CD4-positive, alpha-beta T cell treated with Interleukin-12 subunit alpha and Interleukin-12 subunit beta, for 1 hour (primary cell): ENCODE measurements at places on chromosomes 13 and 19.

- DNase-seq: no peak
Measured at GRCh38 chr13:76038920-76039716, 403.0 kb downstream of the LMO7 start.

DNA sequence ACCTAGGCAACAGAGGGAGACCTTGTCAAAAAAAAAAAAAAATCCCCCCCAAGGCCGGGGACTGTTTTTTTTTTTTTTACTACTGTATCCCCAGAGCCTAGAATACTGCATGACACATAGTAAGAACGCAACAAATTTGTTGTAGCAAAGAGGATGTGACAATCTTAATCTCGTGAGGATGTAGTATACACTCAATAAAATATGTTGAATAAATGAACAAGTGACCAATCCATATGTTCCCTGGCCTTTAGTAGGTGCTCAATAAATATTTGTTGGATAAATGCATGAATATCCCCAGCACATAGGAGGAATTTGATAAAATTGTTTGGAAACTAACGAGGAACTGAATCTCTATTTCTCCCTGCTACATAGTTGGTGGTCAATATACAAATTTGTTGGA, 75.7 kb downstream of the MAP4K1 start:
- DNase-seq: no peak

- DNase-seq: no peak
Measured at GRCh38 chr13:32060401-32060878, 28.9 kb downstream of the FRY start.

DNA sequence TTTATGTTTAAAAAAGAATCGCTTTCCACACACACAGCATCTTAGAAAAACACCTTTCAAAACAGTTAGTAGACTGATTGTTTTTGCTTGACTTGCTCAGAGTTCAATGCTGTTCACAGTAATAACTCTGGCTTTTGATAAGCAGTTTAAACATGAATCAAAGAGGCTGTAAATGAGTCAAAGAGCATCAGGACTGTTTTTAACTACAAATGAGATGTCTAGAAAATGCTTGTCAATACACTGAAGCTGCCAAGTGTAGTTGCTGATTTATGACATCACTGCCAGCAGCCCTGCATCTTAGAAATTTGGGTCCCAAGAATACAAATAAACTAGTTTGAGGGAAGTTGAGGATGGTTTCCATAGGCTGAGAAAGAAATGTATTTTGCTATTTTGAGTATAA, 2057.1 kb upstream of the PCDH20 start:
- no peak for DNase-seq

- DNase-seq: peak; percentile 87
Measured at GRCh38 chr19:38949580-38950367, 19.0 kb downstream of the MRPS12 start.

DNA sequence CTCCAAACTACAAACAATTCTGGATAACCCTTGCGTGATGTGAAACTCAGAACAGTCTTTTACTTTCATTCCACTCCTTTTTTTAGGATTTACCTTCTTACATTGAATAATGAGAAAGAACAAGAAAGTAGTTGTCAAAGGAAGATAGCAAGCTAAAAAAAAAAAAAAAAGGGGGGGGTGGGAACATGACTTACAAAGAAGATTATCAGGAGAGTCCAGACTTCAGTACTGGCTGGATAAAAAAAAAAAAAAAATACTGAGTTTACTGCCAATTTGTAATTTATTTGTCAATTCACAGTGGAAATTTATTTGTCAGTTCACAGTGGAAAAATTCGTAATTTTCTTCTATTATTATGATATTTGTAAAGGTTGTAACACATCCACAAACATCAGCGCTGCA, 792.4 kb upstream of the SLITRK5 start:
- no peak for DNase-seq

DNA sequence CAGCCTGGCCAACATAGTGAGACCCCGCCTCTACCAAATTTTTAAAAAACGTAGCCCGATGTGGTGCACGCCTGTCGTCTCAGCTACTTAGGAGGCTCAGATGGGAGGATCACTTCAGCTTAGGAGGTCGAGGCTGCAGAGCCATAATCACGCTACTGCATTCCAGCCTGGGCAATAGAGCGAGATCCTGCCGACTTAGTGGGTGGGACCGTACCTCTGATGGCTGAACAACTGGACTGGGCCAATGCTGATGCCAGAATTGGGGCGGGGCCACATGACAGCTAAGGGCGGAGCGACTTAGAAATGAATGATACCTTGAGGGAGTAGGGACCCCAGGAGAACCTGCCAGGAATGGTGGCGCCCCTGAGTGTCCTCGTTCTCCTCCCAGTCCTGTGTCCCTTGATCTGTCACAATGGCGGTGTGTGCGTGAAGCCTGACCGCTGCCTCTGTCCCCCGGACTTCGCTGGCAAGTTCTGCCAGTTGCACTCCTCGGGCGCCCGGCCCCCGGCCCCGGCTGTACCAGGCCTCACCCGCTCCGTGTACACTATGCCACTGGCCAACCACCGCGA, 3.6 kb downstream of the LTBP4 start:
- no peak for DNase-seq

DNA sequence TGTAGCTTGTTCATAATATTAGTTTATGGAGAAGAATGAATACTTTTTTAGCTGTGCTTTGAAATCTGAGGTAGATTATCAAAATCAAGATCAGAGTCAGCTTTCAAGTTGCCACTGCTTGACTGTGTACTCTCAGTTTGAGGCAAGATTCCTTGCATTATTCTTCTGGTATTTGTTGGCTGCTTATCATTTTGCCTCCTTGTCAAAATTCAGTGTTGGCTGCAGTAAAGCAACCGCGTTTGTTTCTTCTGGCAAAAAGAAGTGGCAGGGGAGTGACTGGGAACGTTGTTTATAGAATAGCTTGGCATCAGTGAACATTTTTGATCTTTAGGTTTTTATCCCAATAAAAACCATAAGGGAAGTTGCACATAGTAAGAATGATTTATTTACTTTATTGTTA, 419.3 kb upstream of the GPC6 start:
- no peak for DNase-seq

GRCh38 chr19:19034204-19034624, 811 bp downstream of the ARMC6 start:
- peak; percentile 76 for DNase-seq

GRCh38 chr13:99353836-99354235, 46.6 kb upstream of the GPR183 start:
- DNase-seq: no peak

DNA sequence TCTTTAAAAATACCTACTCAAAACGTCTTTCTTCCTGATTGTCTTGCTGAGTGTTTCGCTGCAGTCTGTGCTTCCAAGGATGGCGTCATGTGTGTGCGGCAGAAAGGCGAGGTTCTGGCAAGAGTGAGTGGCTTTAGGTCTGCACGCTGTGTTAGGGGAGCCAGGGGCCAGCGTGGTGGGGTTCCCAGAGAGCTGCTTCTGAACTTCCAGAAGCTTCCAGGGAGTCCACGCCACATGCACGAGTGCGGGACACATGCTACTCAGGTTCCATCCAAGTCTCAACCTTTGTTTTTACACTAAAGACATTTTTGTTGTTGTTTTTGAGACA, 67.9 kb downstream of the ATP11A start:
- DNase-seq: no peak

DNA sequence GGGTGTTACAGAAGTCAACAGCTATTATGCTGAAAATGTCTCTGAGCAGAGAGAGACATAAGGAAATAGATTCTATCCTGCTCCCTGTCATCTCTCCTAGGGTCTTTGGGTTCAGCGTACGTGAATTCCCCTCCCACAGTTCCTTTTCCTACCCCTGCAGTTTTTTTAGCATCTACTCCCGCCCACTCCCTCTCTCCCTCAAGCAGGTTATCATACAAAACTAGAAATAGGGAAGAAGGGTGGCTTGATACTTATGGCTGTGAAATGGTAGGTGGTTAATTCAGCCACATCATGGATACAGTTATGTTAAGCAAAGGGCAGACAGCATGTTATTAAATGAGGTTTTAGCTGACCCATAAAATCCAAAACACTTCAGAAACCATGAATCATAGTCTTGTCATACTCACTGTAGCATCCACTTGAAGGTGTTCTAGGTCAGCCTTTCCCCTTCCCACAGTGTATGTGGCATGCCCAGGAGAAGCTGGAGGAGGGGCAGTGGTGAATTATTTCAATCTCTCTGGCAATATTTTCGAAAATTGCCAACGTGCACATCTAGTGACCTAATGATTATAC, 236.8 kb upstream of the SERP2 start:
- DNase-seq: no peak

DNA sequence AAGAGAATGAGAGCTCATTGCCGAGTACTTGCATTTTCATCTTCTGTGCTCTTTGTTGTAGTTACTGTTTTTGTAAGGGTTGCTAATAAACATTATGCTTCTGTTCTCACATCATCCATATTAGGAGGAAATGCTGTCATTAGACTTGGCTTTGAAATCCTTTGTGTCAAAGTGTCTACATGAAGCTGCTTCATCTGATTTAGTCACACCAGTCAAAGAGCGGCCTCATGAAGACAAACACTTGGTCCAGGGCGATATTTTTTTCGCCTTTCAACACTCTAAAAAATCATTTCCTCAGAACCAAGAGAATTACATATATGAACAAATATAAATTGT, 105.0 kb downstream of the SPRY2 start:
- no peak for DNase-seq

GRCh38 chr19:47891923-47892666, 6.0 kb upstream of the SULT2A1 start:
- no peak for DNase-seq

GRCh38 chr19:4013886-4014540, 6.5 kb downstream of the PIAS4 start:
- no peak for DNase-seq

DNA sequence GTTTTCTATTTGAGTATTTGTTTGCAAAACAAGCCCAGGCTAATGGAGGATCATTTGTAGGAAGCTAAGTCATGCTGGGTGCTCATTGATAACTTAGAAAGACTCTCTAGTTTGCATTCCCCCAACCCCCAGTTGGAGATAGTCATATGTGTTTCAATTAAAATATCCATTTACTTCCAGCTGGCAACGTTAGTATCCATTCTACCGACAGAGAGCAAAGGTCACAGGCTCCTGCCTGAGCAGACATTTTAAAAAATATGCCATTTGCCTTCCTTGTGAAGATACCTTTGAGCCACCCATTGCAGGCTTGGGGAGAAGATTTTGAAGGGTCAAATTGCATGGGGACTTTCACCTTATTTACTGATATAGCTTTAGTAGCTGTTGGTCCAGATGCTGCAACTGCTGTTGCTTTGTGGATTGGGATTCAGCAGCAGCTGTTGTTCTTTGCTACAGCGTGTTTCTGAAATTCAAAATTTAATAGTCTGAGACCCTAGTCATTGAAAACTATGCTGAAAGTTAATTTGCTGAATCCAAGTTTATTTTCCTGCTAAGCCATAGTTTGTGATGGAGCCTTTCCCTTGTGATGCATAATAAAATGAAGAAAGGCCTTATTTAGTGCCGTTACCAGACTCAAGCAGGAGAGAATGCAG, 335.1 kb downstream of the GPC6 start:
- no peak for DNase-seq

GRCh38 chr19:49809160-49809940, 3.7 kb downstream of the FUZ start:
- peak; percentile 70 for DNase-seq
